ENCODE measurements at places on chromosomes 11 and 22.

DNA sequence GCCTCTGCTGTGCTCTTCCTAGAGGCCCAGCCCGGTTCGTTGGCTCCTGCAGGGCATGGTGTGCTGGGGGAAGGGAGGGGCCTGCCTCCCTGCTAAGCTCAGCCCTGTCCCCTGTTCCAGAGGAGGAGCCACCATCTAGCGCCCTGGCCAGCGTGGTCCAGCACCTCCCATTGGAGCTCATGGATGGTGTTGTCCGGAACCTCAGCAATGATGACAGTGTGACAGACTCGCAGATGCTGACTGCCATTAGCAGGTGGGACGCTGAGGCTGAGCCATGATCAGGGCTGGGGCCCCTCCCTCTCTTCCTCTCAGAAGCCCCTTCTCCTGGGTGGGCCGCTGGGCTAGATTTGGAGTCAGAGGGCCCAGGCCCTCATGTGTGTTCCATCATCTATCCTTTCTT is 9.1 kb downstream of the USP35 start:
- DNase-seq = no peak

DNA sequence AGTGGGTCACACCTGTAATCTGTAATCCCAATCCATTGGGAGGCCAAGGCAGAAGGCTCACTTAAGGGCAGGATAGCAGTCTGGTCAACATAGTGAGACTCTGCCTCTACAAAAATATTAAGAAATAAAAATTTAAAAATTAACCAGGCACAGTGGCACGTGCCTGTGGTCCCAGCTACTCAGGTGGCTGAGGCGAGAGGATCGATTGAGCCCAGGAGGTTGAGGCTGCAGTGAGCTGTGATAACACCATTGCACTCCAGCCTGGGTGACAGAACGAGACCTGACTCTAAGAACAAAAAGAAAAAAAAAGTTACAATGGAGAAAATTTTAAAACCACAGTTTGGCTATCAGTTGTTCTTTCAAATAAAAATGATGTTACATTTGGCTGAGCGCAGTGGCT is 13.4 kb upstream of the SYNGR1 start:
- DNase-seq = no peak

GRCh38 chr11:79932612-79933011 is 491.8 kb upstream of the TENM4 start:
- DNase-seq = no peak

- no peak for DNase-seq
Observed at GRCh38 chr11:133048270-133048669, 484.0 kb downstream of the OPCML start.

- DNase-seq = no peak
Observed at GRCh38 chr11:28338371-28338770, 230.2 kb downstream of the METTL15 start.

GRCh38 chr11:77073328-77074001 is 6.7 kb downstream of the CAPN5 start:
- DNase-seq = no peak

- DNase-seq = no peak
Observed at GRCh38 chr11:10539339-10539738, 1.6 kb downstream of the RNF141 start.

DNA sequence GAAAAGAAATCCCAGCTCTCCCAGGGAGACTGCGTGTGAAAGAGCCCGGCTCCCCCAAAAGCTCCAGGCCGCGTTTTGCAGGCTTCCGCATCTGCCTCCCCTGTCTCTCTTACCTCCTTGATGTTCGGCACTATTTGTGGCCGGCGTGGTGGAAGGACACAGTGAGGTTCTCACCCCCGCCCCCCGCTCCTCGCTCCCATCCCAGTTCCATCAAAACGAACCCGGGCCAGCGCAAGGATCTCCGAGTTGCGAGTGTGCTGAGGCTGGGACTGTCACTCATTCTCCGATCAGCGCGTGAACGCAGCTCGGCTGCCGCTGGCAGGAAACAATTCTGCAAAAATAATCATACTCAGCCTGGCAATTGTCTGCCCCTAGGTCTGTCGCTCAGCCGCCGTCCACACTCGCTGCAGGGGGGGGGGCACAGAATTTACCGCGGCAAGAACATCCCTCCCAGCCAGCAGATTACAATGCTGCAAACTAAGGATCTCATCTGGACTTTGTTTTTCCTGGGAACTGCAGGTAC is at the start of gene NCAM1:
Gene NCAM1 (plus strand): TSS at position 275 of the 523 bp plus-strand sequence.
- DNase-seq = no peak

DNA sequence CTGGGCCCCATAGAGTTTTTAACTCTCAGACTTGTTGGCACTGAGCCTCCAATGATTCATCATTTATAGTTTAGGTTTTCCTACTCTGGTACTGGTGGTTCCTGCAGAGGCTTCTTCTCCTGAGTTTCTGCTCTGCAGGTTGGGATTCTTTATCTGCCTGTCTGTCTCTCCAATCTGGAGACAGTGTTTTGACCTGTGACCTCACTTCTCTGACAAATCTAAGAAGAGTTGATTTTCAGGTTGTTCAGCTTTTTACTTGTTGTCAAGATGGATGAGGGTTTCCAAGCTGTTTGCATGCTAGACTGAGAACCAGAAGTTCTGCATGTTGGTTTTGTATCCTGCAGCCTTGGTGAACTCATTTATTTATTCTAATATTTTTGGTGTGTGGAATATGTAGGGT is 63.9 kb downstream of the JAM3 start:
- no peak for DNase-seq

DNA sequence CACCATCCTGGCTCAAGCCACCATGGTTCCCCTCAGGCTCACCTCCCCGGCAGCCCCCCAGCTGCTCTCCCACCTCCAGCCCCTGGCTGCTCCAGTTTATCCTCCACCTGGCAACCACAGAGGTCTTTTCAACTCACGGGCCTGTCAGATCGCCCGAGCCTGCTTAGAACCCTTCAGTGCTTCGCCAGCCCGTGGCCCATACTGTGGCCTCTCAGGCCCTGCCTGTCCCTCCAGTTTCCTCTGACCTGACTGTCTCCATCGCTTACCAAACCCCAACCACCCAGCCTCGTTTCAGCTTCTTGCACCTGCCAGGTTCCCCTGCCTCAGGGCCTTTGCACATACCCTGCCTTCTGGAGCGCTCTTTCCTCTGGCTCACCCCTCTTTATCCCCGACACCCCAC is 6.9 kb downstream of the KCNC1 start:
- no peak for DNase-seq

DNA sequence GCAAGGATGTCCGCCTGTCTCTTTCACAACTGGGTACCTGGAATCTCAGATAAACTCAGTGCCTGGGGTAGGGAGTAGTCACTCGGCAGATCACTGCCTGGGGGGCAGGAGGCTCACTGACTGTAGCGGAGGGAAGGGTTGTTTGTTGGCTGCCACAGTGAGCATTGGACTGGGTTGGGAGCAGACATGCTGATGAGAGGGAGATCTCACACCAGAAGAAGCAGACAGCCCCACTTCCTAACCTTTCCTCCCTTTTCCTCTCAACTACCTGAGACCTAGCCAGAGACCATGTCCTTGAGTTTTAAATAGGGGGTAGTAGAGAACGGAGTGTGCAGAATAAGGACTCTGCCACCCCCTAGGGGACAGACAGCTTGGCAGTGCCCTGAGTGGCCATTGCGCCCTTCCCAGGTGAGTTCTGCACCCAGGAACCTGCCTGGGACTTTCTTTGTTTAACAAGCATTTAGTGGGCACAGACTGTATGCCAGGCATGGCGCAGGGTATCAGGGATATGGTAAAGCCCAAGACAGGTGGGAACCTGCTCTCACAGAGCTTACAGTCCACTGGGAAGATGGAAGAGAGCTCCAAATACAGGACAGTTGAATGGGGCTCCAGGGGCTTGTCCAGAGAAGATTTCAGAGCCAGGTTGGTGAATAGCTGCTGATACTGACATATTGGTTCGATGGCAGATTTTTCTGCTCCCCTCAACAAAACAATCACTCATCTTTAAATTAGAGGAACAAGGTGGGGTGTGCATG is 115.7 kb upstream of the NNMT start:
- DNase-seq = no peak

GRCh38 chr22:44192098-44192815 is 11.5 kb downstream of the PARVG start:
- no peak for DNase-seq

DNA sequence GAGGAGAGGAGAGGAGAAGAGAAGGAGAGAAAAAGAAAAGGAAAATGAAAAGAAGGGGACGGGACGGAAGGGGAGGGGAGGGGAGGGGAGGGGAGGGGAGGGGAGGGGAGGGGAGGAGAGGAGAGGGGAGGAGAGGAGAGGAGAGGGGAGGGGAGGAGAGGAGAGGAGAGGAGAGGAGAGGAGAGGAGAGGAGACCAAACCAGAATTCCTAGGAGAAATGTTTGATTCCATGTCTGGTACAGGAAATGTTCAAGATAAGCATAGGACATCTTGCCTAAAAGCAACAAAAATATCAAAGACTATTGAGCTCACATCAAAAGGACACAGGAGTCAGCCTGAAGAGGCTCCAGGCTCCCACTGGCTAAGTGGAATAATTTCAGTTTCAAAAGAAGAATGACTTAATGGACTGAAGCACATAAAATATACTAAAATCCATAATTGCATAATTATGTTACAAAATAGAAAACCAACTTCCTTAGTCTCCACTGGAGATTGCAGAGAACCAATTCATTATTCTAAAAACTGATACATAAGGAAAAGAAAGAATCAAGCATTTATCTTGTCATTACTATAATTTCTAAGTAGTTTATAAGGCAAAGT is 101.1 kb upstream of the APOA1 start:
- DNase-seq = no peak

- no peak for DNase-seq
Observed at GRCh38 chr11:115996808-115997188, 492.6 kb upstream of the CADM1 start.

- DNase-seq = no peak
Observed at GRCh38 chr22:46845296-46846149, 83.1 kb downstream of the TBC1D22A start.

GRCh38 chr22:27299181-27300085 is 502.1 kb downstream of the MN1 start:
- no peak for DNase-seq

DNA sequence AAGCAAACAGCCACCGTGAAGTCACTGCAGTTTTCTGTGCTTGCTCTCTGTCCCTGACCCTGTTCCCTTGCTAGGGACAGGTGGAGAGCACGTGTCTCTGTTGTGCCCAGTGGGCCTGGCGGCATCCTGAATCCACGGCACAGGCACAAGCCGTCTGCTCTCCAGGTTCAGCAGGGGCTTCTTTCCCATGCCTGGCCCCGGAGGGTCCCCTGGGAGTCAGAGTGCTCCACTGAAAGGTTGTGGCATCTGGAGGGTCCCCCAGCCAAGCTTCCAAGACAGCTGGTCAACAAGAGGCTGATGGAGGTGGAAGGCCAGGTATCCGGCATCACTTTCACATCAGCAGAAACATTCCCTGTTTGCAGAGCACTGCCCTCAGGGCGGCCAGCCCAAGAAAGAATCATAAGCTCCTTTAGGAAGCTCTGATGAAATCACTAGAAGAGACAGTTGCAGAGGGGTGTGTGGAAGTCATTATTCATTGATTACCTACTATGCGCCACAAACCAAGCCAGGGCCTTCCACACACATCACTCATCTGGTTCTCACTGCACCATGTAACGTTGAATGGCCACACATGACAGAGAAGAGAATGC is 346.4 kb upstream of the B3GAT1 start:
- no peak for DNase-seq

- no peak for DNase-seq
Observed at GRCh38 chr11:72723508-72723907, 28.7 kb downstream of the ARAP1 start.

DNA sequence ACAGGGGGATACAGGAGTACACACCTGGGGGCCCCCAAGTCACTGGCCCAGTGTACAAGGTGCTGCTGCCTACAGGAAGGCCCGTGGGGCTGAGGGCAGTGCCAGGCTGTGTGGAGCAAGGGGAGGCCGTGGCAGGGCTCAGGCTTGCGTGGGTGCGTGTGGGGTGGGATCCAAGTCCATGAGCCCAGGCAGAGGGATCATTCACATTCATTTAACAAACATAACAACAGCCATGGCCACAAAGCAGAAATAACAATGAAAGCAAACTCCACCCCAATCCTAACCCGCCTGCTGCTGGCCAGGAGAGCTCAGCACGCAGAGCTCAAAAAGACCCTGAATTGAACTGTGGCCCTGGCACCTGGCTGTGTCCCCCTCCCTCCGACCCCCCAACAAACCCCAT is 17.0 kb upstream of the SCGB1A1 start:
- DNase-seq = no peak

- DNase-seq = no peak
Observed at GRCh38 chr11:9461760-9462134, 935 bp downstream of the ZNF143 start.

DNA sequence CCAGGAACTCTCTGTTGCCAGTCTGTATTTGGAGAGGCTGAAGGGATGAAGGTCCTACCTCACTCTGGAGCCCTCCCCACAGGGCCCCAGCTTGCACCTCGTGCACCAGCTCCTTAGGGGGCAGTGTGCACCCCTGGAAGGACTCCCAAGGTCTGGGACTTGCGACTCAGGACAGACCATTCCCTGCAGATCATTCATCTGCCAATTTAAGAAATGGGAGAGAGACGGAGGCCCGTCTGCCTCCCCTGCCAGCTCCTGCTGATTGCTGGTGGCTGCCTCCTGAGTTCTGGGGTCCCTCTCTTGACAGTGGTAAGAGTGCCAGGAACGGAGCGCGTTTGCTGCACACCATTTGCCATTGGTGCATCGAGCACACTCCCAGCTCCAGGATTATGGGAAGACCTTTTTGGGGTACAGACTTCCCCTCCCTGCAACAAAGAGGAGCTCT is 27.4 kb upstream of the MALAT1 start:
- no peak for DNase-seq

DNA sequence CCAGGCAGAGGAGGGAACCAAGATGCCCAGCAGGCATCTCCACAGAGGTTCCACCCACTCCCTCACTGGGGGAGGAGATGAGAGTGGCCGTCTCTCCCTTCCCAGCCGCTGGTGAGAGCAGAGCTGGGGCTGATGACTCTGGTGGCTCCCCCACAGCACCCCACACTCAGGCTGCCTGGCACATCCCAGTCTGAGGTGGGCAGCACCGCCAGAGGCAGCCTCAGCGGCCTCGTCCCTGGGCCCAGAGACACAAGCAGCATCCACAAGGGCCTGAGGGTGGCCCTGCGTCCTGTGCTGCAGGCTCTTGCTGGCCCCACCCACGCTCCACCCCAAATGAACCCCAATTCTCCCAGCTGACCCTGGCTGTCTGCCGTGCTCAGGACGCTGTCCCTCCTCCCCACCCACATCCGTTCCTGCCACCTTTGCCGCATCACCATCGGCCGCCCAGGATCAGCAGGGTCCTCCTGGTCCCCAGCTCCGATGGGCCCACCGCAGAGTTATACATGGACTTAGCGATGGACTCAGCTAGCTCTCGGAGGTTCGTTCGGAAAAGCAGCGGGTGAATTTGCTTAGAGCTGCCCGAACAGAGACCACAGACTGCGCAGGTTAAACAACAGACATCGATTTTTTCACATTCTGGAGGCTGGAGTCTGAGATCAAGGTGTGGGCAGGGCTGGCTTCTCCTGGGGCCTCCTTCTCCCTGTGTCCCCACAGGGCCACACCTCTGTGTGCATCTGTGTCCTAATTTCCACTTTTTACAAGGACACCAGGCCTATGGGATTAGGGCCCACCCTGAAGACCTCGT is 20.2 kb upstream of the CTSD start:
- DNase-seq = no peak

GRCh38 chr22:46149512-46150033 is 753 bp upstream of the PPARA start:
- DNase-seq = no peak

- no peak for DNase-seq
Observed at GRCh38 chr11:810040-810567, 337 bp downstream of the RPLP2 start.

GRCh38 chr11:3218483-3219280 is at the start of gene MRGPRG:
Gene MRGPRG (minus strand): TSS chr11:3218813. CDS start chr11:3218813, 0 bp downstream.
- DNase-seq = no peak

GRCh38 chr22:47154621-47155081 is 392.2 kb downstream of the TBC1D22A start:
- no peak for DNase-seq
